Activated CD8-positive, alpha-beta memory T cell treated with anti-CD3 and anti-CD28 coated beads for 4 hours (primary cell): ENCODE measurements at places on chromosomes 1 and 21.
A peak's percentile ranks its signal among the peaks of the same experiment; 100 is the strongest.

GRCh38 chr1:235330918-235331285 is 2.5 kb downstream of the GGPS1 start:
- no peak for DNase-seq

- DNase-seq = no peak
Observed at GRCh38 chr1:230833511-230833910, 34.8 kb downstream of the C1orf198 start.

DNA sequence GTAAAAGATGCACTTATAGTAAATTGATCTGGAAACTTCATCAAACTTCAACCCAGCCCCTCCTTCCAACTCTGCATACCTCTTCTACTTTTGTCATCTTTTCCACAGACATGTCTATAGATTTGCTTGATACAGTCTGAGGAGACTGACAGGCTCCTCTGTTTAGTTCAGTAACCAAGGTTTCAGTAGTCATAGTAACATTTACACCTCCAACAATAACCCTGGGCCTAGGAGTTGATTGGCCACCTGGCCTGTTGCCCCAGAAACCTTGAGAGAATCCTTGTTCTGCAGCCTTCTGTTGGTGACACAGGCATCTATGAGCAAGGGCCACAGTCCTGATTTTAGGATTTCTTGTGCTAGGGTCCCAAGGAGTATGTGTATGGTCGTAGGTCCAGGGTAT is at the start of gene CFAP141:
CFAP141 (minus strand) TSS at position 138 of the 400 bp plus-strand sequence; CDS start at position 112, 26 bp downstream.
- DNase-seq = no peak

DNA sequence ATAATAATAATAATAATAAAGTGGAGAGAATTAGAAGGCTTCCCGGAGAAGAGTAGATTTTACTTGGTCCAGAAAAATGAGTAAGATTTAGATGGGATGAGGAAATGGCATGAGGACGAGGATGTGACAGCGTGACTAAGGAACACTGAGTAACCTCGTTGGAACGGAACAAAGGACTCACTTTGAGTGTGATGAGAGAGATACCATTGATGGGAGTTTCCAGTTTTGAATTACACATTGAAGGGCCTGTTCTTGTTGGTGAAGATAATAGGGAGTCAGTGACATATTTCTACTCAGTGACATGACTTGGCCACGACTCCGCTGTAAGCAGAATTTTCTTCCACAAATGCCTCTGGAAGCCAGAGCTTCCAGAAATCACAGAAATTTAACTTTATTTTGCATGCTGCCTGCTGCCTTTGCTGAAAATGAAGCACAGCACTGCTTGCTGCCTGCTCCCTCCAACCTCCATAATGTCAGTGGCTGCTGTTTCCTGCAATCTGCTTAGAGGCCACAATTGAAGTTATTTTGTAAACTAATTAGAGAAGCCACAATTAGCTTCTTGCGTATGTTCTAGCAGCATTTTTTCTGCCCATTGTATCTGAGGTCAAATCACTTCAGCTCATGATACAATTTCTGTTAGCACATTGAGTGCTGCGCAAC is 33.7 kb upstream of the FBXO28 start:
- no peak for DNase-seq

DNA sequence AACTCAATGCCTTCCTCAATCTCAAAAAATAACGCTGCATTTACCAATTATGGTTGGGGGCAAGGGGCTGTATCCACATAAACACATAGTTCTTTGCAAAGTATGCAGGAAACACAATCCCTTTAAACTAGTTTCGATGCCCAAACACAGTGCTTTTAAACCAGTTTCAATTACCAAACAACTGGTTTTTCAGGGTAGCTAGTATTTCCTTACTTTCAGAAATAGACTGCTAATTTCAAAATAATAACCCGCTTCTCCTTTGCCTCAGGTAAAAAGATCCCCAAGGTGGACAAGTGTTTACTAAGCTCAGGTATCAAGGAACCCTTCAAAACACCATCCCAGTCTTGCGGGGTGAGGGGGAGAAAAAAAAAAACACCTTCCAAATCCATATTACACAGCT is 2.8 kb downstream of the SIPA1L2 start:
- no peak for DNase-seq

GRCh38 chr1:3072391-3073185 is 3.6 kb downstream of the PRDM16 start:
- no peak for DNase-seq

DNA sequence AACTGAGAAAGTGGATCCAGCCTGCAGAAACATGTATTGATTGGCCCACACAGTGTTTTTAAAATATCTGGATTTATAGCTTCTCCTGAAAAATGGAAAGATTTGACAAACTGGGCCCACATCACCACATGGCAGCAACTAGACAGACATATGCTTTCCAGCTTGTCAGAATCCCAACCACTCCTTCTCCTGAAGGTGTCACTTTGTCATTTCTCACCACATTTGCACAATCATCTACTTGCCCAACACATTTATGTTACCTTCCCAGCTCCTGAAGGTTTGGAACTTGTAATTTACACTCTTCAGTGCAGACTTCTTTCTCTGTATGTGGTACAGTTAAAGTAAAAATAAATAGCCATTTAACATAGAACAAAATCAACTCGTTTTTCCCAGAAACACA is 126.1 kb upstream of the KIAA1614 start:
- DNase-seq = no peak

DNA sequence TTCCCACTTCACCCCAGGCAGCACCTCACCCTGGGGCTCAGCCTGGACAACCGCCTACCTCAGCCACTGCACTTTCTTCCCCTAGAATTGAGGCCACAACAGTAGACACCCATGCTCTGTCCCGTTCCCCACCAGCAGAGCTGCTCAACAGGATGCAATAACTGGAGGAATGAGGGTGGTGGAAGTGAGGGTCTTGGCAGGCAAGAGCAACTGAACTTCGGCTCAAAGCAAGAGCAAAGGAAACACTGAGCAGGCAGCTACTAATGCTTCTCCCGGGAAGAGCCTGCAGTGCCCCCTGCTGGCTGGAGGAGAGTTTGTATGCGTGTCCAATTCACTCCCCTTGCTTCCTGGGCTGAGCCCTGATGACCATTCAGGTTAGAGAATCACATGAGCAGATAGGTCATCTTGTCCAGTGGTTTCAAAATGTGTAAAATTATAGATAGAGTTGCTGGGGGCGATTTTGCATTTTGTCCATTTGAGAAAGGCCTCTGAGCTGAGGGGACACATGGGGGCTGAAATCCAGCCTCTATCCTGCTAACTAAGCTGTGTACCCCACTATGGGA is 13.9 kb downstream of the NT5C1A start:
- peak; percentile 27 for DNase-seq

DNA sequence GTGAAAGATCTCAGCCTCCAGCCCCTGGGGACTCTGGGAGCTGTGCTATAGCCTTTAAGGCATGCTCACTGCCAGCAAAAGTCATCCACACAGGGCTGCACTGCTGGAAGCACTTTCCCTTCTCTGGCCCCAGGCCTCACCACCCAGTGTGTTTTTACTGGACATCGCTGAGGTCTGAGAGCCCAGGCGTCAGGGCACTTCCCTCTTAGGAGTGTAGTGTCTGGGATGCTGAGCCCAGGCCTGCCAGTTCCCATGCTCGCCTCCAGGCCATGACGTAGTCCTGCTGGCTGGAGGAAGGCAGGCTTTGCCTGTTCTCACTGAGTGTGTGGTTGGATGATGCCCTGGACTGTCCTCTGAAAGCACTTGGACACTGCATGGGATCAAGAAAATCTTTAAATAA is 101.2 kb downstream of the GDAP2 start:
- DNase-seq = no peak

- DNase-seq = no peak
Observed at GRCh38 chr1:175116210-175116798, 48.7 kb downstream of the TNN start.

DNA sequence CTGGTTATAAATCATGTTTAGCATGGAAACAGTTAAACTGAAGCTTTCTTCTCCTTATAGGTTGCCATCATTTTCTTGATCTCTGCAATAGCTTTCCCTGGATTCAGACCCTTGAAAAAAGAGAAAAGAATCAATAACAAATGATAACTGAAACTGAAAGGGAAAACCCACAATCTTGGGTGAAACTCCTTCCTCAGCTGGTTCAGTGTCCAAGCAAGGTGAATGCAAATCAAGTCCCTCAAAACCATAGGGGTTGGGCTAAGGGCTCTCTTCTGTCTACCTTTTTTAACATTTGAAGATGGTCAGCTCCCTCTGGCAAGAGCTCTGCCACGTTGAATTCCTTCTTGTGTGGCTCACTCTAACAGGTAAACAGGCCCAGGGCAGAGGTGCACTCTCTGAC is 7.1 kb upstream of the ATP13A2 start:
- no peak for DNase-seq

GRCh38 chr1:36988321-36988720 is 46.0 kb downstream of the GRIK3 start:
- no peak for DNase-seq

GRCh38 chr1:172323686-172324085 is 96.8 kb upstream of the C1orf105 start:
- no peak for DNase-seq

- DNase-seq = no peak
Observed at GRCh38 chr1:242139986-242140385, 141.1 kb upstream of the MAP1LC3C start.

- DNase-seq = no peak
Observed at GRCh38 chr1:169072945-169073725, 33.4 kb upstream of the ATP1B1 start.

- DNase-seq = no peak
Observed at GRCh38 chr1:217647791-217648190, 16.6 kb downstream of the SPATA17 start.

DNA sequence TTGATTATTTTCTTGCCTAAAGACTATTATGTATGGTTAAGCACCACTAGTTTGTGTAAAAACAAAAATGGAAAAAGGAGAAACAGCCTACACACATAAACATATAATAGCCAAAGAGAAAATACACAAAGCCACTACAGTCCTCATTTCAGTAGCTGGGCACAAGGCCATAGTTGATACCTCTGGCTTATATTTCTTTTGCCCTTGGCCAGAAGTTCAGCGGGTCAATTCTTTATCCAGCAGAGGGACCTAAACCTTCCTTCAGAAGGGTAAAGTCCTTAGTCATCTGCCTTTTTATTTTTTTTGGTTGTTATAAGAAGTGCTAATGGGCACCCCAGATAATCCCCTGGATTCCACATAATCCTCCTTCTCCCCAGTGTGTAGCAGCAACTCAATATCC is 134.1 kb downstream of the PIGK start:
- no peak for DNase-seq

DNA sequence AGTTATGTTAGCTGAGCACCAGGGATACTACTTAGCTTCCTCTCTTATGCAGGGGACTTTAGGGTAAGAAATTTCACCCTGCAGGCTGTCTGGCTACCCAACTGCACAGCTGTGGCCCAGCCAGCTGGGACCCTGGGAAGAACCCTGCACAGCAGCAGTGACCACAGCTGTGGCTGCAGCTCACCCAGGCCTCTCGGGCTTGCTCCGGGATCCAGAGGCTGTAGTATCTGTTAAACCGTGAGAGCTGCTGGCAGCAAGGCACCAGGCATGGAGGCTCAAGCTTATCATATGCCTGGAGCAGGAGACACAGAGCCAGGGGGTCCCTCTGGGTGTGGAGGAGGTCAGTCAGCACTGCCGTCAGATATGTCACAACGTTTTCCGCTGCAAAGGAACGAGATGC is 40.3 kb downstream of the URB1 start:
- DNase-seq = no peak

GRCh38 chr1:187051618-187052232 is 223.0 kb downstream of the PLA2G4A start:
- no peak for DNase-seq

DNA sequence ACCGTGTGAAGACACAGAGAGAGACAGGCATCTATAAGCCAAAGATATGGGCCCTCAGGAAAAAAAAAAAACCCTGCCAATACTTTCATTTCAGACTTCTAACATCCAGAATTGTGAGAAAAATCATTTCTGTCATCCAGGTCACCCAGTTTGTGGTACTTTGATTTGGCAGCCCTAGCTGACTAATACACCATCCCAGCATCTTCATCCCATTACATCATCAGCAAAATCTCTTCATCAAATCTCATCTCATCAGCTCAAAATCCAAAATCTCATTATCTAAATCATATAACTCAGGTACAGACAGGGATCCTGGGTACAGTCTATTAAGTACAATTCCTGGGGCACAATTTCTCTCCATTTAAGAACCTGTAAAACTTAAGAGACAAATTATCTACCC is 51.9 kb upstream of the GJA8 start:
- no peak for DNase-seq

- DNase-seq = no peak
Observed at GRCh38 chr1:33319949-33320618, 814 bp downstream of the A3GALT2 start.

- no peak for DNase-seq
Observed at GRCh38 chr1:27403931-27404330, 11.5 kb downstream of the GPR3 start.

GRCh38 chr1:172529304-172529703 is 3.6 kb upstream of the SUCO start:
- DNase-seq = no peak

DNA sequence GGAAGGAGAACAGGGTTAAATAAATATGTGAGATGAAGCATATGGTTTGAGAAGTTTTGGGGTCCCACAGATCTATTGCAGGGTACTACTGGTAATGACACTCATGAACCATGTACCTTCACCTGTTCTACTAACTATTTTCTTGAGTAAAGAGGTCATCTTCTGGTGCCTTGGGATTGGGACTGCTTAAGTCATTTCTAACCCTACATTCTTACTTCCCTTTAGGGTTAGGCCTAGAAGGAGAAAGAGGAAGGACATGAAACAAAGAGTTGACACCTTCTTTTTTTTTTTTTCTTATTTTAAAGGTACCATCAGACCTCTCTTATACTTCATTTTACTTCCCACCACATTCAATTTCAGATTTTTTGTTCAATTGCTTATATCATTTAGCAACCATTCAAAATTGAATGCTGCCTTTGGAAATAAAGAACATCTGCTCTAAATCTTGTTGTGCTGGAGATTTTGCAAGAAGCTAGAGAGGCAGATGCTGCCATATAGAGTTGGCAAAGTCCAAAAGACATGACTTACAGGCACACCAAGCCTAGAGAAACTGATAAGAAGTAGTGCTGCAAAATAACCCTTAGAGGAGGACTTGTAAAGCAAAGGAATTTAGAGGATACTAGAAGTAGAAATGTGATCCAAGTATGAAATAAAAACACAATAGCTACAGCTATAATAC is 374.4 kb upstream of the ST6GALNAC5 start:
- no peak for DNase-seq

DNA sequence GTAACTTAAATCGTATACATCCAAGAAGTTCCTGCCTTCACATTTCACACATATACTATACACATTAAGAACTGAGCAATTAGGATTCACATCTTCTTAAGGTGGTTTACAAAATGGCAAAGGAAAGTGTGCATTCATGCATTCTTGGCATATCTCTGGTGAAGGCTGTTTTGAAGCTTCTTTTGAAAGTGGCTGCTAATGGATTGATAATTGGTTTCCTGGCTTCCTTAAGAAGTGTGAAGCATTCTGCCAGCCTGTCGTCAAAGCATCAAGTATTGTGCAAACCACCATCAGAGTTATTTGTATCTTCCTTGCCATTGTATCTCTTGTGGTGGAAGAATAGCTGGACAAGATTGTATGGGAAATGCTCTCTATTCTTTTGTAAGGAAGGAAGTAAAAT is 95.1 kb upstream of the HMGB4 start:
- no peak for DNase-seq

- DNase-seq = no peak
Observed at GRCh38 chr1:63739452-63739851, 34.4 kb upstream of the ROR1 start.
